CD4-positive, alpha-beta T cell treated with Interleukin-12 subunit alpha and Interleukin-12 subunit beta, for 1 hour (primary cell): ENCODE measurements at places on chromosomes 6 and 20.

DNA sequence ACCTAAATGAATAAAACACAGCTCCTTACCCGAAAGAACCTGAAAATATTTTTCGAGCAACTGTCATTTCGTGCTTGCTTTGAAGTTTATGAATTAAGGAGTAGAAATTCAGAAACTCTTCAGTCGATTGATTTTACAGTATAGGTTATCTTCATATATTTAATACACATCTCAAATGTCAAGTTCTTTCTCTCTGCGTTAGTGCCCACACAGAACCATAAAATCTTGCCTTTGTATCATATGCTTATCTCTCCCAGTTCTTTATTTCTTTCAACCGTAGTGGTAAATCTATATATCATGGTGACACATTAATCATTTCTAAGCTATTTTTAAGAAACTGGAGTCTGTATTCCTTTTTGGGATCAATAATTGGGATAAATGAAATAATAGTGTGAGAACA is 397.5 kb downstream of the CDKAL1 start:
- no peak for DNase-seq

DNA sequence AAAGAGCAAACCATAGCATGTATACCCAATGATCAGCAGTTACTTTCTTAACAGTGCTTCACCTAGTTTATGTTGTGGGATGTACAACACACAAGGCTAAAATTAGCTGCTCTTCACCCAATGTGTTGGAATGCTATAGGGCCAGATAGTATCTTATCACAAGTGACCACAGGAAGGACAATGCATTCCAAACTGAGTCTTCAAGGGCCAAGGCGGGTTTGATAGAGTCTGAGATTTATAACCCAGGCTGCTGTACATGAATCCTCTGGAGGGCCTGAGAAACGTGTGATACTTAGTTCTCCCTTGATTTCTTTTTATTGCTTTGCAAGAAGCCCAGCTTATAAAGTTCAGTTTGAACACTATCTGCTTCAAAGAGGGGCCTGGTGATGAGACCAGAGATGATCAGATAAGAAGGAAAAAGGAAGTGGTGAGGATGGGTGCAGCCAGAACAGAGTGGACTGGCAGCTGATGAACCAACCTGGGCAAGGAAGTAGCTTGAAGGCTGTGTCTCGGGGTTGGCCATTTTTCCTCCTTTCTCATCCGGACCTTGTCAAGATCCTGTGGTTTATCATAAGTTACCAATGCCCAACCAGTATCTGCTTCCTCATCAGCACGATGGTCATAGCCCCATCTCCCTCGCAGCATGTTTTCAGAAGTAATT is 62.2 kb upstream of the BMP2 start:
- DNase-seq, result no peak

DNA sequence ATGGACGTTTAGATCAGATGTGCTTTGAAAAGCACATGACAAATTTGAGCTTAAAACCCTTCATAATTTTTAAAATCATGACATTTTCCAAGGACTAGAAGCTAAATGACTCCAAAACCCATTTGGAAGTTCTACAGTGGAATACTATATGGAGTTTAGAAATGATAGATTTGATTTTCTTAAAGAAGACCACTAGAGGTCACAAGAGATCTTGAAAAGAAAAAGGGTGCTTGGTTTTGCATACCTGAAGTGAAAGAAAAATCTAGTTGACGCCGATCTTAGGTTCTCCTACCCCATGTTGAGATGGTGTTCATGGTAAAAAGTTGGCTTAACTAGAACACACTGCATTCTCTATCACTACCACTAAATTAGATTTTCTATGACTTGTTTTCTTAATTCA is 31.5 kb downstream of the CFAP61 start:
- DNase-seq, result peak; percentile 43

- no peak for DNase-seq
Observed at GRCh38 chr6:16228709-16229665, 9.4 kb upstream of the GMPR start.

- peak; percentile 23 for DNase-seq
Observed at GRCh38 chr20:23086056-23086566, at the start of gene CD93. CD93 (minus strand) TSS chr20:23086324; CDS start chr20:23086192, 132 bp downstream.

DNA sequence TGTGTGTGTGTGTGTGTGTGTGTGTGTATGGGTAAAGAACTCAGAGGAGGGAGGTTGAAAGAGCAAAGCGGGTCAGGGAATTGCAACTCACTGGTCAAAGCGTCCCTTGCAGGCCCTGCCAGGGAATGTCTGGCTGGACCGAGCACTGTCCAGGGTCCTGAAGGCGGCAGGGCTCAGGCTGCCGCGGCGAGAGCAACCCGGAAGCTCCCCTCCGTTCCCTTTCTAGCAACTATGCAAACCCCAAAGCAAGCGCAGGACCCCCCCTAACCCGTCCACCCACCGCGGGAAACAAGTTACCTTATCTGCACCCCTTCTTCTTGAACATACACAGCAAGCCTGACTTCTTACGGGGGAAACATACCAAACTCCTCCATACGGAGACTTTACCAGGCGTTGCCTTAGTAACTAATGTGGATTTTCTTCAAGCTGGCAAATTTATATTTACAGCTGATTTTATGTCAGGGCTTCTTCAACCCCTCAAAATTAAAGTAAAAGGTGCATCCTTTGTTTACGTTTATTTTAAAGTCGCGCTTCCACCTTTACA is 538 bp upstream of the GRM1 start:
- DNase-seq, result peak; percentile 5

GRCh38 chr6:162963861-162964260 is 236.1 kb downstream of the PACRG start:
- DNase-seq, result no peak

DNA sequence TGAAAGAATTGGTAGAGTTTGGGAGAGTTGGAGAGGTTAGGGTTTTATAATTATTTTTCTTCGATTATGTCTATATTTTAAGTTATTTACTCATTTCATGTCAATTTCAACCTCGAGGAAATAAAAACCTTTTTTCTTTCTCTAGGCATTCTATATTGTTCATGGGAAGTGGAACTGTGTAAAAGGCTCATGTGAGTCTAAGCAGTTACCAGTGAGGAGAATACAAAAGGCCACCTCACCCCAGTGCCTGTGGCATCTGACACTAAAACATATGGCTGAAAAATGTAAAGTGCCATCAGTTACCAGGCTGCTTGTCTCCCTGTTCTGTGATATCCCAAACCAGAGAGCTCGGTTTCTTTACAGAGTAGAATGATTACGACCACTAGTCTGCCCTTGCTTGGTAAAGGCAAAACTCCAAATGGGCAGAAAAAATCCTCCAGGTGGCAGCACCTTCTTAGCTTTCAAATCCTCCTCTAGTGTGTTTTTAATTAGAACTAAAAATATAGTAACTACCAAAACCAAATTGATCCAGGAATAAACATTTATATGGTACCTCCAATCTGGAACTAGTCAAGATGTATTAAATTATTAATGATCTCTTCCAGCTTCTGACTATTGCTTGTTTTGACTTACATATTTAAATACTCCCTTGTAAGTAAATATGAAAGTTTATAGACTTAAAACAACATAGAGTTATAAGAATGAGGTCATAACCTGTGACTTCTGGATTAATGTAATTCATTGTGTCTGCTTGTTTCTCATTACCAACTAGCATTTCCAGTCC is 122.6 kb upstream of the MCHR2 start:
- DNase-seq, result peak; percentile 23

DNA sequence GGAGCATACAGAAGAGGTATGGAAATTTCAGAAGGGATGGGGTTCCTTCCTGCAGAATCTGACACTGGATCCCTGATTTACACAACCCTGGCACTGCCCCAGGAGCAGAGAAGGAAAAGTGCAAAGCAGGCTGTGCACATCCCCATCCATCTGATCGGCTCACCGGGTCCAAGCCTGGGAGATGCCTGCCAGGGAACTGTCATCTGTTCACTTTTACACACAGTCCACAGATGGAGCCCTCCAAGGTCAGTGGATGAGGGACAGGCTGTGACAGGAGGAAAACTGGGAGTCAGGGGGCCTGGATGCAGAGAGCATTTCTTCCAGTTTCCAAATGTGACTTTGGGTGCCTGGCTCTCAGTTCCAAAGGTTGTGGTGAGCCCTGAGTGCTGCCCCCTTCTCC is 11.0 kb upstream of the SYNDIG1 start:
- no peak for DNase-seq

GRCh38 chr6:73348550-73349204 is 5.4 kb downstream of the DPPA5 start:
- DNase-seq, result no peak

- DNase-seq, result no peak
Observed at GRCh38 chr6:131336596-131336995, 201.3 kb downstream of the AKAP7 start.

DNA sequence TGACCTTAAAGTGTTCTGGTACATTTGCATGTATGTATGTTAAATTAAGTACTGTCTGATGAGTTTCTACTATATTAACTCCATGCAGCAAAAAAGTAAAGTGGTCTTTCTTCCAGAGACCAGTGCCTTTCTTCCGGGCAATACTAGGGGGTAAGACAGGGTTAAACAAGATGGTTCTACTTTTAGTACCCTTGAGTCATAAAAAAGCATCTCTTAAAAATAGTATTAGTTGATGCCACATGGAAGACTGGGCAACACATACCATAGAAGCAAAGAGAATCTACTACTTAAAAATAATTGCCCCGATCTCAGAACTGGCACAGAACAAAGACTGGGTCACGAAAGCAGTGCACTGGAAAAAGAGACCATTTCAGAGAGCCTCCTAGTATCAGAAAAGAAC is 66.2 kb downstream of the SESN1 start:
- DNase-seq, result no peak

GRCh38 chr6:159893064-159893463 is 2.3 kb downstream of the MAS1 start:
- DNase-seq, result no peak

- DNase-seq, result no peak
Observed at GRCh38 chr6:109257494-109257893, 124.8 kb downstream of the CD164 start.

DNA sequence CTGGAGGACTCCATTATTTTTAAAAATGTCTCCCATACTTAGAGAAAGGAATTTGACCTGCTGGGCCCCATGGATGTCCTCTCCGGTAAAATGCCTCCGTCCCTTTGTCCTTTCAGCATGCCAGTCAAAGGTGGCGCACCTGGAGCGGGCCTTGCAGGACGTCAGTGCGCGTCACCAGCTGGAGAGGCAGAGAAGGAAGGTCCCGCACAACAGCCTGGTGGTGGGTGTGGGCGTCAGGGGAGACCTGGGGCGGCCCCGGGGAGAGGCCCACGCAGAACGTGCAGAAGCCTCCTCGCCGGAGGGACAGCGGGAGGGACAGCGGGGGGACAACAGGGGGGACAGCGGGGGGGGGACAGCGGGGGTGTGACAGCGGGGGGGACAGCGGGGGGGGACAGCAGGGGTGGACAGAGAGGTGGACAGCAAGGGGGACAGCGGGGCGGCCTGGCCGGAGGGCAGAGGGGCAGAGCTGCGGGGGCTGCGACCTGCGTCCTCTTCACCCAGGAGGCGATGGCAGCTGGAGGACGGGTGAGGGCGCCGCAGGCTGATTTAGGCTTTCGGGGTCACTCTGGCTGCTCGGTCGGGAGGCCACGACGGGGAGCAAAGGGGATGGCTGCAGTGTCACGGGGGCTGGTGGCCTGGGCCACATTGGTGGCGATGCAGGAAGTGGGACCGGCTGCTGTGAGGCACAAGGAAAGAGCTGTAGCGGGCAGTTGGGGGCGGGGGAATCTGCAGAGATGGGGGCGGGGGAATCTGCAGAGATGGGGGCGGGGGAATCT is 859 bp upstream of the KIF25 start:
- no peak for DNase-seq

- no peak for DNase-seq
Observed at GRCh38 chr6:69827276-69827893, 30.6 kb upstream of the LMBRD1 start.

DNA sequence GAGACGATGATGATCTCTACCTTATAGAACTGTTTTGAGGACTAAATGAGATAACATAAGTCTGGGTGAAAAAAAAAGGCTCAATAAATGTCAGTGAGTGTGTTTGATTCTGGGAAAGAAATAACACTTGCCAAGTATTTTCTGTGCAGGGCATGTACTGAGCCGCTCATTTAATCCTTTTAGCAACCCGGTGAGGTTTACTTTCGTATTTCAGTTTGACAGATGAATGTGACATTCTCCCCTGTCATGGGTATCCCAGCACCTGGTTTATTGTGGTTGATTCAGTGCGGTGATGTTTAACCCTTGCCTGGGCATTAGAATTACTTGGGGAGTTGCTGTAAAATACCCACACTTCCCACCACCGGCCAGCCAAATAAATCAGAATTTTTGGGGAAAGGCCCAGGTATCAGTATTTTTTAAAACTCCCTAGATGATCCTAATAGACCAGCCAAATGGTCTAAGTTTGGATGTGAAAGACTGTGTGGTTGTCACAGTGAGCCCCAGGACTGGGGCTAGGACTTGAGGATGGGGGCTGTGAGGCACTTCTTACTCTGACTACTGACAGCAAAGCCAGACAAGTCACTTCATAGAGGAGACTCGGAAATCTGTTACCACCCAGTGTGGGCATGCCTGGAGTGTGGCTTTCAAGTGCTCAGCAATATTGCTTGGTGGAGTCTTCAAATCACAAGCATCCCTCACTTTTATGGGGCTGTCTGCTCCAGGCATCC is 100.2 kb upstream of the KCNG1 start:
- no peak for DNase-seq

GRCh38 chr6:132011582-132011981 is 60.4 kb upstream of the CCN2 start:
- no peak for DNase-seq

GRCh38 chr20:9408422-9409300 is 105.7 kb upstream of the LAMP5 start:
- no peak for DNase-seq

- DNase-seq, result no peak
Observed at GRCh38 chr6:131685266-131685780, 15.9 kb downstream of the OR2A4 start.

DNA sequence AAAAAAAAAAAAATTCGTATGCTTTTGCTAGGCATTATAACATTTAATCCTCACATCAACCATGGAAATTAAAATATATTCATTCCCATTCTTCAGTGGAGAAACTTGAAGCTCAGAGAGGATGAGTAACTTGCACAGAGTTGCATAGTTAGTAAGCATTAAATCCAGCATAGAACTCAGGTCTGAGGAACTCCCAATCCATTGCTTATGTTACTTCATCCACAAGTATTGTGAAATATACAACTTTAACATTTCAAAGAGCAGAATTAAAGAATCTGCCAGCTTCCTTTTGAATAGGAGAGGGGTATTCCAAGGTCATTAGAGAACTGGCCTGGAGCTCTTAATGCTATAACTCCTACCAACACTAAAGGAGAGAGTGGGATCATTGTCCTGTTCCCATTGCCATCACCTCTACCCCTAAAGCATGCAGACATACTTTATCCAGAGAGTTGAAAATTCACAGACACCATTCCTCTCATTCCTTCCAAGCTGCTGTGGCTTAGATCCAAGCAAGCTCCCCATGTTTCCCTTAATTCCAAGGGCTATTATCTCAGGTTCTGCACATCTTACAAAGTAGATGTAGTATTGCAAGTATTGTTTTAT is 91.9 kb downstream of the FLRT3 start:
- no peak for DNase-seq

DNA sequence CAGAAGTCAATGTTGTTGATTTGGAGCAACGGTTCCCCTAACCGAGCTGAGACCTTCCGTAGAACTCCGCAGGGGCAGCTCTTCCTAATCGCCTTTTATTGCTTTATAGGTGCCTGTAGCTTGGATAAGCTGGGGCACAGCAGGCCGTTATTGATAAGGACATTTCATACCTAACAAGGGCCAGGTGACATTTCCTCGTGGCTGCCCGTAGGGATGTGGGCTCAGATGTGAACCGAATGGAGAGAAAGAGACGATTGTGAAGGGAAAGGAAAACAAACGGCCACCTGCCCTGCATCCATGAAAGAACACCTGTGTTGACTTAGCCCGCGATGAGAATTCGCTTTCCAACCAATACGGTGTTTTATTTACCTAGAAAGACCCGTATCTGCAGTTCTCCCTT is 53.3 kb upstream of the DACT2 start:
- DNase-seq, result no peak

- no peak for DNase-seq
Observed at GRCh38 chr6:85118233-85118632, 331.6 kb upstream of the NT5E start.
